Fibroblast of pulmonary artery (primary cell): ENCODE measurements at places on chromosomes 2 and 18.

- DNase-seq, result no peak
These were observed 245.2 kb upstream of the STON1 start for GRCh38 chr2:48284621-48285212.

GRCh38 chr2:158100411-158100810, 1.3 kb upstream of the UPP2 start:
- no peak for DNase-seq

GRCh38 chr2:156505696-156506095, 69.5 kb downstream of the GPD2 start:
- no peak for DNase-seq

DNA sequence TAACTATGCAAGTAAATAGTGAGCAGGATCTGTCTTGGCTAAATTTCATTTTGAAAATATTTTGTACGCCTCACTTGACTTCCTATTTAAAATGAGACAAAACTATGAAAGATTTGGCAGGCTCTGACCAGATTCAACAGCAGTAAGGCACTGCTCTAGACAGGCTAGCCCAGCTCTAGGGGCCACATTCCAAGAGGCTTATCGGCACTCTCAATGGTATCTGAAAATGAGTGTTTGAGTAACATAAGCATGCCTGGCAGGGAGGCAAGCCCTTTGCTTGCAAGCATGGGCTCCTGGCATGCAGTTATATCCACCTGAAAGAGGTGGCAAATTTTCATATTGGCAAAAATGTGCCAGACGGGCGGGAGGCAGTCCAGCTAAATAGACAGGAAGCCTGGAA, 10.5 kb downstream of the CAPN13 start:
- no peak for DNase-seq

DNA sequence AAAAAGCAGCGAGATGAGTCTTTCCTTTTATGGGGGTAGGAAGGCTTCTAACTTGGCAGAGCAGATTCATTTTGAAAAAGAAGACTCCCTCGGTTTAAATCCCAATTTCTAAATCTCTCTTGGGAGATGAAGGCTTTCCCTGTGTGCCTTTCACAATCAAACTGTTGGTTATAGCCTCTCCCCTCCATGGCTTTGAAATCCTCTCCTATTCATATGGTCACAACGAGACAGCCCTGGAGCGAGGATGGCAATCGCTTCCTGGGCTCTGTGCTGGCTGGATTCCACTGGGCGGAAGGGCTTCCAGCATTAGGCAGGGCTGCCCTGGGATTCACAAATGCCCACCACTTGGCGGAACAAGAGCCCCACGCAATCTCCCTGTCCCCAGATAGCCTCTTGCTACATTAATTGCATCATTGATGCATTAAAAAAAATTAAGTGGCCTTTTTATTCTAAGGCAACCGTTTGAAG, 1.6 kb downstream of the CAVIN2 start:
- peak; percentile 53 for DNase-seq

DNA sequence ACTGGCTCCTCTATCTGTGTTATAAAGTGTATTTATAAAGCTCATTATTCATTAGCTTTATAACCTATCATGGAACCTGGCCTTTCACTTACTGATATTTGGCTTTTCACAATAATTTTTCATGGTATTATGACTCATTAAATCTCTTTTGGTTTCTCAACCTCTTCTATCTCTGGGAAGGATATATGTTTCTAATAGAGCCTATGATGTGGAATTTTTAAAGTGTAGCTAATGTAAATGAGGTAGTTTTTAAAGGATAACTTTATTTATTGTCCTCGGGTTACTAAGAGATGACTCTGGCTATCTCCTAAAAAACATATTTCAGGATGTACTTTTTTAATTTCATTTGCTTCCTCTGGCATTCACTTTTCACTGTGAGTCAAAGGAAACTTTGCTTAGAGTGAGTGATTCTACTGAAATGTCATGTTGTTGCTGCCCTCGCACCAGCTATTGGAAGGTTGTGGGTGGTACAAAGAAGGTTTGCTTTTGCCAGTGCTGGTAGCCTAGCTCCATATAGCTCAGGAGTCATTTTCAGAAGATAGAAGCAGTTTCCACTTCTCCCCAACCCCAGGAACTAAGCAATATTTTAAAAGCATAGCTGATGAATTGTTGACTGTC, 85.2 kb upstream of the RPE start:
- no peak for DNase-seq

DNA sequence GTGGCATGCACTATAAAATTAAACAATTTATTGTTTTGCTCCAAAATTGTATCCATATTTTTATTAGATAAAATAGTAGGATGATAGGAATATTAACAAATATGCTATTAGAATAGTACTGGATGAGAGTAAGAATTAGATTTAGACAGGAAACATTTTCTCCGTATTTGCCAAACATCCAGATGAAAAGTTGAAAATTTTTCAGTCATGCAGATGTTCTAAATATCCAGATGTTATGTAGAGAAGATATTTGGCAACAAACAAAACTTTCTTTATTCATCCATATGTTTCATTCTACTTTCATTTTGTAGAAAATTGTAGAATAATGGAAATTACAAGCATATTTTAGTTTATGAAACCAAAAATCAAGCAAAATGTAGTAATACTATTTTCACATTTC, 45.2 kb upstream of the NEUROD1 start:
- no peak for DNase-seq

DNA sequence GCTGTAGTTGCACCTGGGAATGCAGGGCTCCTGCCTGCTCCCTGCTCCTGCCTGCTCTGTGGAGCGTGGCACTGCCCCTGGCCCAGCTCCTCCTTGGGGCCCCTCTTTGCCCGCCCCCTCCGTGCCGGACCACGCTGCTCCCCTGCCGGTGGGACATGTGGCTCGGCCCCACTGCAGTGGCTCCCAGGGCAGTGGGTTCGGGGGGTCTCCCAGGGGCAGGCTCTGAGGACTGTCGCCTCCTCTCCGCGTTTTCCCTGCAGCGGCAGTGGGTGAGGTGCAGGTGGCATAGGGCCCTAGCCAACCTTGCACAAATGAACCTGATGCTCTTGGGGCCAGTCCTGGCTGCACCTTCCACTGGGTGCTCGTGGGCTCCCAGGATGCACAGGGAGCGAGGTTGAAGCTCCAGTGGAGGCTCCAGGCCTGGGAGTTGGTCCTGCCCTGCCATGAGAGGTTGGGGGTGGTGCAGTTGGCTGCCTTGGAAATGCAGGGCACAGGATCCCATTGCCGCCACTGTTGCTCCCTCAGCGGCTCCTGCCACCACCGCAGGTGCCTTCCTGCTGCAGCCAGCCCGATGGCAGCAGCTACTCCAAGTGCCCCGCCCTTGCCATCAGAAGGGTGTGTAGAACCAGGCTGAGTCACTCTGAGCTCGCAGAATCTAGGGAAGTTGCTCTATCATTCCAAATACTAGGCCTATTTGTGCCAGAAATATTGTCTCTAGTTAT, 313.1 kb upstream of the SYT4 start:
- DNase-seq, result no peak

DNA sequence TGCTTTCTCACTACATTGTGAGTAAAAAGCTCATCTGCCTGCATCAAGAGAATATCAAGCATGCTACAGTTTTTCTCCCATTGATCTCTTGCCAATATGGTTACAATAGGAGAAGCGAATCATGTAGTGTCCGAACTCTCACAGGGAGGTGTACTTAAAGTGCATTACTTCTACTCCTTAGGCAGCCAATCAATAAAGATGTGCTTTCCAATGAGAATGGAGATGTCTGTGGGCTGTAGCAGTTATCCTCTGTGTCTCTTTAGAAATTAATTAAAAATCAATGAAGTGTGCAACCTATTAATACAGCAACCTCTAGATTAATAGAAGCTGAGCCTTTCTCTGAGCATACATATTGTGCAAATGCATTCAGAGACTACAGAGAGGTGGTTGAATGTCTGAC, 883.7 kb downstream of the CPS1 start:
- no peak for DNase-seq

DNA sequence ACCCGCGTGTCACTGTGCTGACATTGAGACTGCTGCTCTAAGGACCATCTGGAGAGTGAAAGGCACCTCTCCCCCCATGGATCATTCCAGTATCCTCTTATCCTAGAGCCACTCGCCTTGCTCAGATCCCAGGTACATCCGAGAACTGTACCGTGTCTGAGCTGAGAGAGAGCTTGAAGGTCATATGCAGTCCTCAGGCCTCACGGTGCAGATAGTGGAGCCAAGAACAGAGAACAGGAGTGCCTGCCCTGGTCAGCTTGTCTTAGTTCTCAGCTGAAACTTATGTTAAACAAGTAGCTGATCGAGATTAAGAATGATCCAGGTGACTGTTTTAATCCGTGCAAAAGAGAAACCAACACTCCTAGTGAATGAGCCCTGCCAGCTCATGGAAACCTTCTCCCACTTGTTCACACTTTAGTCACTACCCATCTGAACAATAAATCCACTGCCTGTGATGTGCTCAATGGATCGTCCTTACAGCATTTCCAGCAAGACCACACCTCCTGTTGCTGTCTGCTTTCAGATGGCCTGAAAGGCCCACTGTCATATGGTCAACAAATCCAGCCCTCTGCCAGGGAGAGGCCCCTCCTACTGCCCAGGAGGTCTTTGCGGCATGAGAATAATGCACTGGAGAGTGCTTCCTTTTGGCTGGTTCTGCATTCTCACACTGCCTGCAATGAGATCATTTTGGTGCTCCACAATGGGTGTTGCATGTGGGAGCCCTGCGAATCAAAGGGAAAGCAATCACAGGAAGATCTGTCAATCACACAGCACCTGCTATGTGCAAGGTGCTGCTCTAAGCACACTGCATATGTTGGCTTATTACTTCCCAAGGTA, 43.7 kb upstream of the APCDD1 start:
- DNase-seq, result no peak

DNA sequence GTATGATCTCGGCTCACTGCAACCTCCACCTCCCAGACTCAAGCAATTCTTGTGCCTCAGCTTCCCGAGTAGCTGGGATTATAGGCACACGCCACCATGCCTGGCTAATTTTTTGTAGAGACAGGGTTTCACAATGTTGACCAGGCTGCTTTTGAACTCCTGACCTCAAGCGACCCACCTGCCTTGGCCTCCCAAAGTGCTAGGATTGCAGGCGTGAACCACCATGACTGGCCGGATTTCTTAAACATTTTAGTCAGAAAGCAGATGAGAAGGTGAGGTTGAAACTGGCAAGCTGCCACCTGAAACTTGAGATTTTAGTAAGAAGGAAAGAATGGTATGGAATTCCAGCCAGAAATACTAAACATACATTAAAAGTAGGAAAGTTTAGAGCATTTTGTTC, 31.9 kb downstream of the KLHL23 start:
- peak; percentile 18 for DNase-seq

DNA sequence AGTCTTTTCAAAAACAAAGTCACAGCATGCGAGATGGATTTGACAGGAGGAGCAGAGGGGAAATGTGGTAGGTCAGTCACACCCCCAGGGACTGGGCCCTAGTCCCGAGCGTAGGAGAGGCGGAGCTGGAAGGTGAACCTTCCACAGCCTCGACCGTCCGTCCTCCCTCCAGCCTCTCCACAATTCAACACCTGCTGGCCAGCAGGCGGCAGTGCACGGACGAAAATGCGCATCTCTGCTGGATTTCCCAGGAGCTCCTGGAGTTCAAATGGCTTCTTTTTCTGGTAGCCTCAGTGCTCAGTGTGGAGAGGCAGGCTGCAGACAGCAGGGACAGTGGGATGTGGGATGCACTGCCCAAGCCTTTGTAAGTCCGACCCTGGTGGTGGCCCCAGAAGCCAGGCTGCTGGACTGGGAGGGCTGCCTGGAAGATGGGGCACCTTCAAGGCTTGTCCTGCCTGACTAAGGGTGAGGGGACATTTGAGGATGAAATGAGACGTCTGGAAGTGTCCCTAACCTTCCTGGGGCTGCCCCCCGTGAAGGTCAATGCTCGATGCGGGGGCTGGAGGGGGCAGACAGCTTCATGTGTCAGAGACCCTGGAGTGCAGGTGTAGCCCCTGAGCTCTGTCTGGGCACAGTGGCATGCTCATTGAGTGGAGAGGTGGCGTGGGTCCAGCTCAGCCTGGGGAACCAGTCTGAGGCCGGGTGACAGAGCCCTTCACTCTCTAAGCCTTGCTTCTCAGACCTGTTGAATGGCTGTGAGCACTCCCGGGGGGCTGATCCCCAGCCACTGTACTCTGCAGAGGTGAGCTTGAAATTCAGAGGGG, 189.5 kb downstream of the TFCP2L1 start:
- peak; percentile 76 for DNase-seq

GRCh38 chr2:191218292-191218898, 26.8 kb upstream of the MYO1B start:
- DNase-seq, result peak; percentile 89

GRCh38 chr2:3115301-3116042, 262.1 kb downstream of the EIPR1 start:
- no peak for DNase-seq

DNA sequence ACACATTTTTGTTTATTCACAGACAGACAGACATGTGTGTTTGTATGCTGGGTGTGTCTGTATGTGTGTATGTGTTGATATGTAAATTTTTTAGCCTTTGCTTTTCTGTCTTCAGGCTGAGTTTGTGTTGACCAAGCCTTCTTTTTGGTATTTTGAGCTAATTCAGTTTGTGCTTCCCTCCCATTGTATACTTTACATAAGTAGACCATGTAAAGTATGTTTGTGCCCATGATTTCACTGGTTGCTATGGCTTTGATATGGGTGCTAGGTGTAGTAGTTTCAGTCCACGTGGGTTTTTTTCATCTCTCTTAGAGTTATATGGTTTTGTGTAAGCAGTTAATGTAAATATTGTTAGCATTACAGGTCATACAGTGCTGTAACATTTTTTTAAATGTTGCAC, 129.4 kb upstream of the EPC2 start:
- no peak for DNase-seq

DNA sequence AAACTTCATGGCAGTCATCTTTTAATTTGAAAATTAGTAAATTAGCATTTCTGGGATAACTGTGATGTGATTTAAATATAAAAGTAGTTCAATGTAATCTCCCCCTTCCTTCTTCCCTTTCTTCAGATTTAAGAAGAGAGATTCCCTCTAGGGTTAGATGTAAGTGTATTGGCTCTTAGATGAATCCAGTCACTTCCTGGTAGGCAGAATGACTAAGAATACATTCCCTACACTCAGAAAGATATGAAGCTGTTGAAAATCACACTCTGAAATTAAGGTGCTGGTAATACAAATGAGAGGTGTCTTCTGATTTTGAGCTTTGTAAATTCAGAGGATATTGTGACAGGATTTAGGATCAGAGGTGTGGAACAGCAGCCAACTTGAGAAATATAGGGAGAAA, 71.6 kb downstream of the TDRD15 start:
- no peak for DNase-seq

- no peak for DNase-seq
These were observed 255.9 kb upstream of the ERBB4 start for GRCh38 chr2:212794471-212794870.

- no peak for DNase-seq
These were observed 12.5 kb upstream of the MFF start for GRCh38 chr2:227312579-227312978.

- DNase-seq, result no peak
These were observed 33.0 kb downstream of the COMMD1 start for GRCh38 chr2:61938511-61938910.

- no peak for DNase-seq
These were observed 153.4 kb upstream of the SKOR2 start for GRCh38 chr18:47404845-47405244.

GRCh38 chr2:69046221-69046662, 33.3 kb downstream of the ANTXR1 start:
- peak; percentile 88 for DNase-seq

GRCh38 chr2:80311304-80311703, 6.8 kb upstream of the LRRTM1 start:
- no peak for DNase-seq

GRCh38 chr2:127175751-127176354, 44.2 kb downstream of the CYP27C1 start:
- no peak for DNase-seq

GRCh38 chr2:236342951-236343350, 78.7 kb upstream of the ASB18 start:
- DNase-seq, result no peak
